ENCODE measurements at places on chromosomes 3 and 15. TPM values are rescaled to one million over a fixed set of nuclear protein-coding genes. Genes with fewer than 3 reads are reported as not detected.

The AQP9 gene
- 1.8 TPM for total RNA-seq

GRCh38 chr3:113953677-113954076 lies 5.9 kb downstream of the ZDHHC23 start:
- no peak for DNase-seq

The CCR9 gene
- total RNA-seq: not detected

GRCh38 chr3:186290796-186291195 lies 71.2 kb downstream of the DGKG start:
- DNase-seq: no peak

- no peak for DNase-seq
These were observed 7.1 kb upstream of the FGD5 start for GRCh38 chr3:14811684-14812083.

GRCh38 chr3:42666022-42666421 lies 12.5 kb downstream of the ZBTB47 start:
- no peak for DNase-seq

Measured in tibial nerve (tissue), 4 donors.